ENCODE measurements at places on chromosomes 1 and 21.

DNA sequence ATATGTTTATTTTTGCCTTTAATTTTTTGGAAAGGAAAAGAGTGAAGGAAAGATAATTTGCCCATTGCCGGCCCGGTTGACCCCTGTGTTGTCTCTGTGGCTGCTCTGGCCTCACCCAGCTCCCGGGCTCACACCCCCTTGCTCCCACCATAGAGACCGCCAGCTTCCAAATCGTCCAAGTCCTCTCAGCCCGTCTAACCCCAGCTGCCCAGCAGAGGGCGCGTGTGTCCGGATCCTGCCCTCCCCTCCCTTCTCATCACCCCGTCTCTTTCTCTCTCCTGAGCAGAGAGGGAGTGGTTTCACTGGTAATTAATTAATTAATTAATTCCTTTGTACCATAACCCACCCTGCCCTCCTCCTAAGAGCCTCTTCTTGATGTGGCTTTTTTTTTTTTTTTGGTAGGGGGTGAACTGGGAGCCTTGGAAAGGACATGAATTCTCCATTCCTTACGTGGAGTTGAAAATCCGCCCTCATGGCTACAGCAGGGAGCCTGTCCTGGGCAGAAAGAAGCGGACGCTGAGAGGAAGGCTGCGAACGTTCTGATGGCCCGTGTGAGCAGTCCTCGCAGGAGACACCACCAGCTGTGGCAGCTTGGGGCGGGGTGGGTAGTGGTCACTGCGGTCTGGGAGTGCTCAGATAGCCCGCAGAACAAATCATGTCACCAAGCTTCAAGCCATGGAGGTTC, 45.9 kb downstream of the KIAA0040 start:
- DNase-seq: peak; percentile 49

GRCh38 chr1:181548497-181548896, 65.2 kb downstream of the CACNA1E start:
- no peak for DNase-seq

GRCh38 chr1:200708769-200709168, 29.9 kb upstream of the CAMSAP2 start:
- DNase-seq: no peak

GRCh38 chr1:33641104-33641830, 168.8 kb downstream of the ZSCAN20 start:
- DNase-seq: no peak

- DNase-seq: no peak
Measured at GRCh38 chr1:115980156-115980555, 3.8 kb downstream of the SLC22A15 start.

DNA sequence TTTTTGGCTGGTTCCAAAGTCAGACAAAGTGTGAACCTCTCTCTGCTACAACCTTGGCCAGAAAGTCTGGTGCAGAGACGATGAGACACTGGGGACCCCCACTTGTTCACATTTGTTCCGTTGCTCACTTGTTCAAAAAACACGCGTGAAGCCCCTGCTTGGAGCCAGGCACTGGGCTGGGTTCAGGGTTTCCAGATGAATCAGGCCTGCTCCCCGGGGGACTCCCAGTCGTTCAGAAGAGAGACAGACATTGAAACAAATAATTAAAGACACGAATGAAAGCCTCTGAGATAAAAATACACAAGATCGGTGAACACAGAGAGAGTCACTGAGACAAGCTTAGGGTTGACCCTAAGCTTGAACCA, 101.5 kb upstream of the RUNX3 start:
- no peak for DNase-seq

DNA sequence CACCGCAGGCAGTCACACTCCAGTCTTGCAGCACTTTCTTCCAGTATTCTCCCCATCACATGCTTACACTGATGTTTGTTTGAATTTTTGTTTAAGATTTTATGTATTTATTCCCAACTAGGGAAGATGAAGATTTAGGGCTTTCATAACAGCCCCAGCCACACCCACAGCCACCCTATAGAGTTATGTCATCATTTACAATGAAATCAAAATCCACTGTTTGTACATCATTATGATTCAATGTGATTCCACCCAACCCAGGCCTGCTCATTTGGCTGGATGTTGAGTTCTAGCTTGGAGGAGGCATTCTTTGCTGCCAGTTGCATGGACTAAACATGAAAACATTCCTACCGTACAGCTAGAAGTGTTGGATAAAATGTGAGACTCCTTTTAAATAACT, 35.8 kb downstream of the RIPK4 start:
- no peak for DNase-seq

- DNase-seq: no peak
Measured at GRCh38 chr1:177116941-177117340, 47.6 kb downstream of the ASTN1 start.

DNA sequence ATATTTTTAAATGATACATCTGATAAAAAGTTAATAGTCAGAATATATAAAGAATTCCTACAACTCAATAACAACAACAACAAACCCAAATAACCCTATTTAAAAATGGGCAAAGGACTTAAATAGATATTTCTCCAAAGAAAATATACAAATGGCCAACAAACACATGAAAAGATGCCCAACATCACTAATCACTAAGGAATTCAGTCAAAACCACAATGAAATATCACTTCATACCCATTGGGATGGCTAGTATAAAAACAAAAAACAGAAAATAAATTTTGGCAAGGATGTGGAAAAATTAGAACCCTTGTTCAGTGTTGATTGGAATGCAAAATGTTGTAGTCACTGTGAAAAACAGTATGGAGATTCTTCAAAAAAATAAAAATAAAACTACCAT, 184.8 kb upstream of the RAB4A start:
- no peak for DNase-seq

GRCh38 chr1:82593561-82593960, 792.8 kb downstream of the ADGRL2 start:
- no peak for DNase-seq

DNA sequence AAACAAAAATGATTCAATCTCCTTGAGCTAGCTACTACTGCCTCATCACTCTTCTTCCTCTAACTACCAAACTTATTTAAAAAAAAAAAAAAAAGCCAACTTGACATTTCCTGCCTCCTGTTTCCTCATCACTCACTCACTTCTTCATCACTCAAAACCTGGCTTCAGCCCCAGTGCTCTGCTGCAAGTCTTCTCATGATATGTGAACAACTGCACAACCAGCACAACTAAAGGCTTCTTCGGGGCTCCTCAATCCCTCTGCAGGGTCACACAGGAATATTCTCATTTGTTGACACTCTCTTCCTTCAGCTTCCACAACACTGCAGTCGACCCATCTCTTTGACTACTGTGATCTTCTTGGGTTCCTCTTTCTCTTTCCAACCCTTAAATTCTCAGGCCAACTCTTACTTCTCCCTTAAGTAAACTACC, 7.6 kb downstream of the MTF1 start:
- no peak for DNase-seq

DNA sequence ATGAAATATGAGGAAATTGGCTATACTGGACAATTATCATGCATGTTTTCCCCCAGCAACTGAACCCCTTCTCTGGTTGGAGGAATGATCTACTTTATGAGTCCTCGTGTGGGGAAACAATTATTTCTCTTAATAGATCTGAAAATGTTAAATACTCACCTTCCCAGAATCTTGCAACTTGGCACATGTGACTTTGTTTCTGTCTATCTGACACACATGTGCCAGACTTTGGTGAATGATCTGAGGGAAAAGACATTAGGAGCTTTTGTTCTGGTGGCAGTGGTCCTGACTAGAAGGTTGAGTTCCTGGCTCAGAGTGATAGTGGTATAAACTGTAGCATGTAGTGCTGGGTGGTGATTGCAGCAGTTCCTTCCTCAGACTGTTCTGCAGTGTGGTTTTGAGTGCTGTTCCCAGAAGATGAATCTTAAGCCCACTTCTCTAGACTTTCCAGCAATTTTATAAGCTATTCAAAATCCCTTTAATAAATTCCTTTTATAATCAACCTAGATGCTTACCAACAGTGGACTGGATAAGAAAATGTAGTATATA, 59.3 kb upstream of the B3GALNT2 start:
- DNase-seq: no peak

DNA sequence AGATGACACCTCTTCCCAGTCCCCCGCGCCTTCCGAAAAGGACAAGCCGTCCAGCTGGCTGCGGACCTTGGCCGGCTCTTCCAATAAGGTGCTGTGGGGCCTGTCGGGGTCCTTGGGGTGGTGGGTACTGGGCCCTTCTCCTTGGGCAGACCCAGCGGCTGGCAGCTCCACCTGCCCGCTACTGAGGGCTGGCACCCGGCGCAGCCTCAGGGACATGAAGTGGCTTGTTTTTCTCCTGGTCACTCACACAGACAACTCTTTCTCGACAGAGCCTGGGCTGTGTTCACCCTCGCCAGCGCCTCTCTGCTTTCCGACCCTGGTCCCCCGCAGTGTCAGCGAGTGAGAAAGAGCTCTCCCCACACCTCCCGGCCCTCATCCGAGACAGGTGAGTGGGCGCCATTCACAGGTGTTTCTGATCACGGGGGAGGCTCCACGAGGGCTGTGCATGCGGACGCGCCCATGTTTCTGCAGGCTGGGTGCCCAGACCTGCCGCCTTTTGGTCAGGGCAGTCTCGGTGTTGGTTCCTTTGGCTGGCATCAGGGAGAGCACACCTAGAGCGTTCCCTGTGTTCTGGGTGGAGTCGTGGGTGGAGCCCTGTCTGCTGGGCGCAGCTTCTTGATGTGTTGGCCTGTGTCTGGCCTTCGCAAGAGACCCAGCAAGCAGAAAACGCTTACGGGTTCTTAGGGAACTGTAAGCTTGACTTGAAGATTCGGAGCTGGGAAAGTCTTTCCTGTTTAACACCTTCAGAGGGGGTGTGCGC, 75.1 kb downstream of the SKI start:
- no peak for DNase-seq

- DNase-seq: no peak
Measured at GRCh38 chr1:101382135-101382534, 145.3 kb downstream of the S1PR1 start.

DNA sequence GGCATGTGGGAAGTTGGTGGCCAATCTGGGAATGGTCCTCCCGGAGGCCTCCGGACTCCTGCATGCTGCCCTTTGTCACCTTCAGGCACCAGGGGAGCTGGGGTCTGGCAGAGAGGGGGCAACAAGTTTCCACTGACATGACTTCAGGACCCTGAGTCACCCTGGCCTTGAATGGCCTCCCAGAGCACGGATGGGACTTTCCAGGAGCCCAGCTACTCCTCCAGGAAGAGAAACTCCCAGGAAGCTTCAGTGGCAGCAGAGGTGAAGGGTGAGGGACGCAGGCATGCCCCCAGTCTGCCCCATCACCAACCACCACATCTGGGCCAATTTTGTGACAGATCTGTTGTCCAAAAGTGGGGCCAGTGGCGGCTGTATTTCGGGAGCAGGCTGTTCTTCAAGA, 55.9 kb upstream of the WASF2 start:
- no peak for DNase-seq

GRCh38 chr1:89931964-89932363, 62.9 kb upstream of the ZNF326 start:
- DNase-seq: no peak

- DNase-seq: no peak
Measured at GRCh38 chr1:248853663-248854375, 5.1 kb downstream of the ZNF692 start.

DNA sequence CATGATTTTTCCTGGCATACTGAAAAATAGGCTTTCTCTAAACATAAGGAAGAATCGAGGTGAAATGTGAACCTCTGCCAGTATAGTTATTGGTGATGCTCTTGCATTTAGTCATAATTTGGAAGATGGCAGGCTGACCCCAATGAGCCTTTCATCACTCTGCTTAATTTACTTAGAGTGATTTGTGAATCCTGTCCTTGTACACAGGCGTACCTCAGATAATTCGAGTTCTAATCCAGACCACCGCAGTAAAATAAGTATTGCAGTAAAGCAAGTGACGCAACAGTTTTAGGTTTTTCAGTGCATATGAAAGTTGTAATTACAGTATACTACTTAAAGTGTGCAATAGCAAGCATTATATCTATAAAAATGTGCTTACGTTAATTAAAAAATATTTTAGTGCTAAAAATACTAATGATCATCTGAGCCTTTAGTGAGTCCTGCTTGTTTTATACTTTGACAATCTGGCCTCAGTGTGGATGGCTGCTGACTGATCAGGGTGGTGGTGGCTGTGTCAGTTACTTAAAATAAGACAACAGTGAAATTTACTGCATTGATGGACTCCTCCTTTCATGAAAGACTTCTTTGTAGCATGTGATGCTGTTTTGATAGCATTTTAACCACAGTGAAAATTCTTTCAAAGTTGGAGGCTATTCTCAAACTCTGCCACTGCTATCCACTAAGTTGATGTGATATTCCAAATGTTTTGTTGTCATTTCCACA, 1.7 kb downstream of the PKNOX1 start:
- no peak for DNase-seq

DNA sequence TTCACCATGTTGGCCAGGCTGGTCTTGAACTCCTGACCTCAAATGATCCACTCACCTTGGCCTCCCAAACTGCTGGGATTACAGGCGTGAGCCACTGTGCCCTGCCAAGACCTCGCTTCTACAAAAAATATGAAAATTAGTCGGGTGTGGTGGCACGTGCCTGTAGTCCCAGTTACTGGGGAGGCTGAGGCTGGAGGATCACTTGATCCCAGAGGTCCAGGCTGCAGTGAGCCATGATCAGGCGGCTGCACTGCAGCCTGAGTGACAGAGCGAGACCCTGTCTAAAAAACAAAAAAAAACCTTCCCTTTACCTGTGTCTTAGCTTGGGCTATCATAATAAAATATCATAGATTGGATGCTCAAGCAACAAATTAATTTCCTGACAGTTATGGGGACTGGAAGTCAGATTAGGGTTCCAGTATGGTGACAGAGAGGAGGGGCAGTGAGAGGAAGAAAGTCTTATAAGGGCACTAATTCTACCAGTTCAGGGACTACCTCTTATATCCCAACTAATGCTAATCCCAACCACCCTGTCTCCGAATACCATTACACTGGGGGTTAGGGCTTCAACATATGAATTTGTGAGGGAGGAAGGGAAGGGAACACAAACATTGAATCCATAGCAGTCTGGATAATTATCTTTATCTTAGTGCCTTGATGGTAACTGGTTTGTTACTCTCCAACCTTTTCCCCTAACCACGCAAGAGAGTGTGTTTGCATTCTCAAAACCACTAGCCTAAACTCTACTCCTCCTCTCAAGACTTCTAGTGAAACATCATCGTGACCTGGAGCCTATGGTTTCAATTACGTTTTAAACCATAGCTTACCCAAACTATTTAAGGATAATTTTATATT, 1.0 kb upstream of the NAXE start:
- DNase-seq: no peak

DNA sequence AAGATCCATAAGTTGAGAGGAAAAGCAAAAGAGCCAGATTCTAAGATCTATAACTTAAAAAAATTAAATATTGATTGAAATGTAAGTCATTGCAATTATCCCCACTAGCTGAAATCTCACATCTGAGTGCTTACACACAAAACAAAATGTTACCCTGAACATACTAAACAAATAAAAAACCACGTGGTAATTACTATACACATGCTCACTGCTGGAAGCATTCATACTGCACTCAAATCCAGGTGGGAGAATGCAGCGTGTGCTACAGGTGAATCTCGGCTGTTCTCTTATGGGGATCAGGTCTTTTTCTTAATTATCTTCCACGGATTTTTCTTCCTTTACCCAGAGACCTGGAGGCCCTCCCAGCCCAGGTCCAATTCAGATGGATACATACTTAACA, 74.3 kb downstream of the SDC3 start:
- DNase-seq: no peak
